NK-92 treated with Interleukin-12 subunit alpha and Interleukin-12 subunit beta, amount 100 ng/mL, for 24 hours (cell line): ENCODE measurements at places on chromosomes 4 and X.

DNA sequence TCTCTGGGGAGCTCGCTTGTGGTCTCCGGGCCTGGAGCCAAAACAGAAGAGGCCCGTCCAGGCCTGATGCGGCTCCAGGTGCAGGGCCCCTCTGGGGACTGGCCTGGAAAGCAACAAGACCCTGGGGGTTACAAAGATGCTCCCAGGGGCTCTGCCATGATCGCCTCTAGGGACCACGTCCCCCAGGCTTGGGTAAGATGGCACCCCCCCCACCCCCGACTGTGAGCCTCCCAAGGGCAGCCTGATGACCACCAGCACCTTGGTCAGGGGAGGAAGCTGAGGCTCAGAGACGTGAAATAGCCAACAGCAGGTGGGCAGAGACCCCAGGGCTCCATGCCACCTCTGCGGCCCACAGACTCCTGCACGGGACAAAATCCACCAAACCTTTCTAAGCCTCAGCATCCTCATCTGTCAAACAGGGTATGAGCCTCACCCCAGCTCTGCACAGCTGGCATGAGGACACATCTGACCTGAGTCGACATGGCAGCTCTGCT, 25.4 kb downstream of the C4orf50 start:
- no peak for DNase-seq

GRCh38 chr4:25654971-25655963, at the start of gene SLC34A2:
TSS of gene SLC34A2 (plus strand) at chr4:25655851. CDS start at chr4:25662501, 6,650 bp downstream.
- no peak for DNase-seq

DNA sequence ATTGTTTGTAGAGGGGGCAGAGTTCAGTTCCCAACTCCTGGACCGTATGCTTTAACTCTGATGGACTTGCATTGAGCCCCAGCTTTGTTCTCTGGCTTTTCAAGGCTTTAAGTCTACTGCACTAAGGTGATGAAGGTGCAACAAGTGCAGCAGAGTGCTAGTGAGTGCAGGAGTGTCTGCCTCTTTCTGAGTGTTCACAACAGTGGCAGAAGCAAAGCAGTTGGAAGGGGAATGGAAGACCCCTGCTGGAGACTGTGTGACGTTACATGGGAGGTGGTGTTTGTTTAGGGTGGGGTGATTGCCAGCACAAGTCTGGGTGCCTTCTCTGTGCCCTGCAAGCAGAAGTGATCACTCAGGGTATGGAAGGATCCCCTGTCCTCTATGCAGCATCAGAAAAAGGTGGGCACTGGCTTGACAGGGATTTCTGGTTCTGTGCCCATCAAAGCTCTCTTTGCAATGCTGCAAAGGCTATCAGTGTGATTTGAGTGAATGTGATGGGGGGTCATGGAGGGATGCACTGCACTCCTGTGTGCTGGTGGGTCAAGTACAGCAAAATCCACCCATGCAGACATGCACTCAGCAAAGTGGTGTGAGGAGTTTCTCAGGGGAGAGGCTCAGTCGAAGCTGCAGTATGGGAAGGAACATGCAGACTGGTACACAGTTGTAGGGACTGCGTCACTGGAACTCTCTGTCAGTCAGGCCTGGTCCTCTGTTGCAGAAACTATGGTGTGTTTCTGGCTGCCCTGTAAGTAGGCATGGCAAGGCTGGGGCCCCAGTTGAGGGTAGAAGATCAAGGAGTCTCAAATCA, 70.9 kb upstream of the UGT2B7 start:
- DNase-seq: no peak

GRCh38 chr4:37139987-37140386, 104.6 kb upstream of the NWD2 start:
- DNase-seq: no peak

- no peak for DNase-seq
Observed at GRCh38 chr4:128338634-128339355, 51.2 kb upstream of the PGRMC2 start.

- no peak for DNase-seq
Observed at GRCh38 chrX:72271812-72272211, 5.2 kb downstream of the RPS4X start.

DNA sequence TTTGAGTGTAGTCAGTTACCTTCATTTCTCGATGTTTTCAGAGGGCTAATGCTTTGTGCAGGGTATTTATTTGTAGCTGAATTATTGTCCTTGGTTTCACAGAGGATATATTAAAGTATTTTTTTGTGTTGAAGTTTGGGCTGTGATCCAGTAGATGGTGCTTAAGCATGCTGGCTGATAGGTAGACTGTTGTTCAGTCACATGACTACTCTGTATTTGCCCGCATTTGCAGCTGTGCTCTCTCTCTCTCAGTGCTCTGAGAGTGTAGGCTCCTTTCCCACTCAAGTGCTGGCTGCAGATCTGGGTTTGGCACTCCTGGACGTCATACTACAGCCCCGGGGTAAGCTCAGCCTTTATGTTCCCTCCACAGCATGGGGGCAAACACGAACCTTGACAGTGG, 21.7 kb downstream of the RAB40AL start:
- DNase-seq: no peak
